Transverse colon (tissue), 4 donors: ENCODE measurements at places on chromosomes 4 and X. TPM values are rescaled to one million over a fixed set of nuclear protein-coding genes. Genes with fewer than 3 reads are reported as not detected.

Gene IL2RG
- 51.9 TPM for total RNA-seq

DNA sequence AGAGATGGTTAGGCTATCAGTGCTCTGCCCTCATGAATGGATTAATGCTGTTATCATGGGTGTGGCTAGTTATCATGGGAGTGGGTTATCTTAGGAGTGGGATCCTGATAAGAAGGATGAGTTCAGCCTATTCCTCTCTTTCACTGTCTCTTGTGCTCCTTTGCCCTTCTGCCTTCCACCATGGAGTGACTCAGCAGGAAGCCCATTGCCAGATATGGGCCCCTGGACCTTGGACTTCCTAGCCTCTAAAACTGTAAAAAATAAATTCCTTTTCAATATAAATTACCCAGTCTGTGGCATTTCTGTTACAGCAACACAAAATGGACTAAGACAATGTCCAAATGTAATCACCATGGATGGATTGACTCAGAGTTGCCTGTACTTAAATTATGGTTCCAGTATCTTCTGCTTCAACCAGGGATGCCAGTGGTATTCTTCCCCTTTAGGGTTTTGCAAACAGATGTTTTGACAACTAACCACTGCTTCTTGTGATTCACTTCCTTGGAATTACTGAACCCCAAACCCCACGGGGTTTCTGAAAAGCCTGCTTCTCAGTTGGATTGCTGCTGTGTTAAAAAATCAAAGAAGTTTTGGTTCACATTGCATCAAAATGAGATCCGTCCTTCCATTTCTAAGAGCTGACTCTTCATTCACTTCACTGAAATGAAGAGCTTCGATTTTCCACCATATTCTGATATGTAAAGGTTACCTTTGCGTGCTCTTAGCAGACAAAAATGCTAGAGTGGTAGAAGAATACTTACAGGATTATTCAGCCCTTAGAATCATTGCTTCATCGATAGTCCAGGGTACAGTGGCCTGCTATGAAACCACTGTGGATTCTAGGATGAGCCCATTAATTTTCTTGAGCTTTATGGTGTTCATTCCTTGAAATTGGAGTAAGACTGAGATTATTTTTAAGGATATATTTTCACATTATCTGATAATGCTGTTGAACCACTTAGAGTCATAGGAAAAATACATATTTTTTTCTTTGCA lies 107.7 kb downstream of the FRMPD4 start:
- DNase-seq, result no peak

GRCh38 chr4:114911111-114911510 lies 202.3 kb downstream of the NDST4 start:
- DNase-seq, result no peak

Gene UGT8
- total RNA-seq, result 63.6 TPM

DNA sequence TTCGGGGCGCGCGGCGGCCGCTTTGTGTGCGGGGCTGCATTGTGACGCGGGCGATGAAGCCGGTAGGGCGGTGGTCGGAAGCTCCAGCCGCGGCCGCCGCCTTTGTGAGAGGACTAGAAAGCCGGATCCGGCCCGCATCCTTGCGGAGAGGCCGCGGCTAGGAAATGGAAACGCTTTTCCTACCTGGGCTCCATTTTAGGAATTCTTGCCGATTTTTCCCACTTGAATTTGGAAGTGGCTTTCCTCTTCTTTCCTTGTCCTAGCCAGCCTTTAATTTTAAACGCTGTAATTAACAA lies 708 bp downstream of the TMSB4X start:
- no peak for DNase-seq

Gene GLUD2
- total RNA-seq, result not detected

- DNase-seq, result no peak
These were observed 433.6 kb downstream of the MAGEB5 start for GRCh38 chrX:26649534-26649933.

Gene IQSEC2
- total RNA-seq, result 44.5 TPM

GRCh38 chrX:65551086-65551485 lies 16.5 kb upstream of the LAS1L start:
- DNase-seq, result no peak

GRCh38 chr4:41658163-41658562 lies 90.4 kb downstream of the PHOX2B start:
- DNase-seq, result no peak

DNA sequence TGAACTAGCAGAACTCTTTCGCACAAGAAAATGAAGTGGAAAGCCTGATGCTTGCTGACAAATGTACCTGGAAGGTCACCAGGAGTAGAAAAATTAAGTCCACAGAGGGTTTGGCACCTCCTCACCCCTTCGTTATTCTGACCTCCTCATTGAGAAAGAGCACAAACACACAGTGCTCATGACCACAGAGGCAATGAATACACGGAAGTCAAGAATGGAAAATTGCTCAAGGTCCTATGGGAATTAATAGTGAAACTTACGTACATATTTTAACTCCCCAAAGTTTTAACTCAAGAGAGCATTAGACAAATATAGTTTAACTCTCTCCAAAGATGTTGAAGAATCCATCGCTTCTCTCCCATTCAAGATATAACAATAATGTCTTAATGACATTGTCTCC lies 83.6 kb upstream of the CAMK2D start:
- no peak for DNase-seq

Gene COL4A5
- 0.75 TPM for total RNA-seq

DNA sequence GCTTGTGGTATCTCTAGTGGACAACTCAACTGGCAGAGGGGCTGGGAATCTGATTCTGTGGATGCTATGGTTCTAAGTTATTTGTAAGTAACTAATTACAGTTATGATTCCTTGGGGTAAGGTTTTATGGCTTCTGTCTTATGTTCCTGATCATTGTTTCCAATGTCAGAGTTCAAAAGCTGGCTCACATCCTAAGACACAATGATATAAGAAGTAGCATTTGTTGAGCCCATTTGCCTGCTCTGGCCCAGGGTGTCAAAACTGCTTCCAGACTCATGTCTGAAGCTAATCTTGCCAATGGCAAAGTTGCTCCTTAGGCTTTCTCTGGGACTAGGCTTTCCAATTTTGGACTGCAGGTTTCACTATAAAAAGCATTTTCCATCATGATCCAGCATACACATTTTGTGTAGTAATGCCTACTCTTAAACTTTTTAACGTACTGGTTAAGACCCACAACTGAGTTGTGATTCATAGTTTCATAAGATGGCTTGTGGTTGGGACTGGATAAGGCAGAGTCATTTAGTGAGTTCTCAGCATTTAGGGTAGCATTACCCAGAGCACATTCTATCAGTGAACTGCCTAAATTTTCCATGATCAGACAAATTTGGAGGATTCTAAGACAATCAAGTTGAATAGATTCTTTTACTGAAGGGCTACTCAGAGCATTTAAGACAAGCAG lies 50.0 kb downstream of the CCNI start:
- DNase-seq, result no peak

Gene RBM46
- total RNA-seq, result not detected

DNA sequence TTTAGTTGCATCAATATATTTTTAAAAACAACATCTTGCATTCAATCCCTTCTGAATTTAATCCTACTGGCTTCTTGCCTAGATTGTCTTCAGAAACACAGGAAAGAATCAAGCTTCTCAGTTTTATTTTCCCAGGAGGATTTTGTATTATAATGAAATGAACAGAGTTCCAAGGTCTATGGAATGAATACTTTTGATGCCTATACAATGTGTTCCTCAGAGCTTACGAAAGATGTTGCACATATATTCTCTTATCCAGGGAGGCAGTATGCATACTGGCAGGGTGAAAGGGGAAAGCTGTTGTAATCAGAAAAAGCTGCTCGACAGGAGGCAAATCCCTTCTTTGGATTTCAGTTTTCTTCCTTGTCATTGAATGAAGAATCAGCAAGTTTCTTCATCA lies 8.8 kb downstream of the TMPRSS11D start:
- DNase-seq, result no peak

Gene AFAP1
- total RNA-seq, result 25.9 TPM

DNA sequence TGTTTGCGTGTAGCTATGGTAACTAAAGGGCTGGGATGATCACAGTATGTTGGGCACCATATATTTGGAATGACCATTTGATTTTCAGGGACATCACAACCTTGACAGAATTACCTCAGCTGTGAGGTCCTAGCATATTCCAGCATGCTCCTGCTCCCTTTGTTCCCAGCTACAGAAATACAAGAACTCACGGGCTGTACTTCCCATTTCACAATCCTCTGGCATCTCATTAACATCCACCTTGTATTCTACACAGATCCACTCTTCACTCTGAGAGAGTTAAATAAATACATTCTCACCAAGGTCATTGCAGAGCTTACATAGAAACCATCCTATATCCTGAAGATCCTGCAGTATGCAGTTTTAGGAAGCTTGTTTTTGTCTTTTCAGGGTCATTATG lies 169.7 kb downstream of the FRMPD4 start:
- DNase-seq, result no peak

Gene CTAG1B
- total RNA-seq, result not detected

Gene ATP1B4
- total RNA-seq, result not detected

DNA sequence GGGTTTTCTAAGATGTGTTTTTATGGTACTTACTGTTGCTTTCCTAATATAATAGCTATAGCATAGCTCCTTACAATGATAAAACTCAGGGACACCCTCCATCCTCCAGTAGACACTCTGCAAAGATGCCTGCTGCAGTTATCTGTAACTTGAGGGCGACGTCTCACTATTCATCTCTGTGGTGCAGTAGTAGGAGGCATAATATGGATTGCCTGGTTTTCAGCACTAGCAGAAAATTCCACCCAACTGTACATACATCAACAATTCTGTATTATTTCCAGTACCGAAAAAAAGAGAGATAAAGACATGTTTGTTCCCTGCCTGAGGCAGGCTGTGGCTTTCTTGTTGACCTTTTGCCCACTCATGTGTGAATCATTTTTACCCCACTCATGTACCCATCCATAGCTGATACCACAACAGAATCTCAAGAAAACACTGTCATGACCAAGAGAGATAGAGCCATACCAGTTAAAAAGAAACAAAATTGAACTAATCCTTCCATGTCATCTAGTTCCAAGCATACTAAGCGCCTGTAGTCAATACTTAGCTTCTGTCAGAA lies 220.1 kb downstream of the RAB28 start:
- no peak for DNase-seq

DNA sequence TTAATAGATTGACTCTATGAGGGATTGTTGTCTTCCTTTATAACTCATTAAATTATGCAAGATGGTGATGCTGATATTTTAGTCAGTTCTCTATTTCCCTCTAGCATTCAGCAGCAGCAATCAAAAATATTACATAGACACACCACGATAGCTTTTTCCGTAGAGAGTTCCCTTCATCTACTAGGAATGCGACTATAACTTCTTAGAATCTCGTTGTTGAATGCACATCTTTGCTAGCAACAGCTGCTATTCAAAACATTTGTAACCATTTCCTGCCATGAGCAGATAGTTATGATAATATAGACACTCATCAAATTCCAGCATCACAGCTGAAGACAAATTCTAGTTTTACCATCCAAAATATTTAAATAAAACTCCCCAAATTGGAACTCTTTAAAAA lies 147.4 kb upstream of the FGF13 start:
- DNase-seq, result no peak

DNA sequence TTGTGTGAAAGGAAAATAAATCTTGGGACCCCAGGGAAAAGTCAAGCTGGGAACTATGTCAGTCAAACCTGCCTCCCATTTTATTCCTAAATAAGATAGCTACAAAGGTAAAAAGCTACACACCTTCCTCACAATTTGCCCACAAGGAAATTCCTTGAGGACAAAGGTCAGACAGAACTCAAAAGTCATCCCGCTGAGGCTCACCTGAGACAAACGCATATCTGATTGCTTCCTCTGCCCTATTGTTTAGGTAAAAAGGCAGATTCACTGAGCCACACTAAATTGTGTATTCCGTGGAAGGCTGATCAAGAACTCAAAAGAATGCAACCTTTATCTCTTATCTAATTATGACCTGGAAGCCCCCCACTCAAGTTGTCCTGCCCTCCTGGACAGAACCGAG lies 58.7 kb upstream of the MAML3 start:
- DNase-seq, result peak; percentile 25

GRCh38 chr4:38673130-38673978 lies 9.4 kb downstream of the KLF3 start:
- peak; percentile 93 for DNase-seq

DNA sequence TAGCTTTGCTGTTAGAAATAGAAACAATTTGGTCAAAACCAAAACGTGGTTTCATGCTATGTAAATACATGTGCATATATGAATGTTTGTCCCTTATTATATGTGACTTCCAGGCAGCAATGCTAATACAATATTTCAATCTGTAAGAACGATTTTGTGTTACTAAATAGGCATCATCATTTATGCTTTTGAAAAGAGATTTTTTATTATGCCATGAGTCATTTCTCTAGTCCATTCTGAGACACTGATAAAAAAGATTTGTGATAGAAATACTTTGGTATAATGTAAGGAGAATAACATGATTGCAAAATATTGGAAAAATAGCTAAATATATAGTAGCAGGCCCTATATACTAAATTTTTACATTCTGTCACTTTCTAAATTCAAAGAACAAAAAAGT lies 28.9 kb downstream of the SYNPO2 start:
- DNase-seq, result no peak

DNA sequence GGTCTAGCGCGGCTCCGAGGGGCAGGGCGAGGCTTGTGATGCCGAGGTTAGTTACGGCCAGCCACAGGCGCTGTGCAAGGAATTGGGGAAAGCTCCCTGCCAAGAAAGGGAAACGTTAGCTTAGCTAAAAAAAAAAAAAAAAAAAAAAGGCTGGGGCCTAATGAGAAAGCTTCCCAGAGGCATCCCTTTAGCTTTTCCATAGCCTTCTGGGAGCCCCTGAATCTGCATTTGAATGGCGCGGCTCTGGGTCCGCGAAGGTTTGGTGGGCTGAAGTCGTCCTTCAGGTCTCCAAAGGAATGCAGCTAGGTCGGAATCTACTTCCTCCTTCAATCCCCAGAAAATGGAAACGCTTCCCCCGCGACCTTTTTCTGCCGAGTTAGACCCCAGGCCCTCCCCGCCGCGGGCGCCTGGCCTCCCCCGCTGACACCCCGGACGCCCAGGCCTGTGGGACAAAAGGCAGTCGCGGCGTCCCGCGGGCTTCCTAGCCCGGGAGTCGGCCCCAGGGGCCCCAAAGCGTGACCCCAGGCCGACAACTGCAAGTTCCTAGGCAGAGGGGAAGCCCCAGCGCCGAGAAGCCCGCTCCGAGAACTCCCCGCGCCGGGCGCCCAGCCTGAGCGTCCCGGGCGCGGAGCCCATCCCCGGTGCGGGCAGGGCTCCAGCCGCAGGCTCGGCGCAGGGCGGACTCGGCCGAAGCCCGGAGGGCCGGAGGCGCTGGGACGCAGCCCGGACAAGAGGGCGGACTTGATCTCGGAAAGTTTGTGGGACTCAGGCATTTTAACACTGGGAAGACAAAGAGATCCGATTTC lies 605 bp upstream of the FAT1 start:
- peak; percentile 58 for DNase-seq

DNA sequence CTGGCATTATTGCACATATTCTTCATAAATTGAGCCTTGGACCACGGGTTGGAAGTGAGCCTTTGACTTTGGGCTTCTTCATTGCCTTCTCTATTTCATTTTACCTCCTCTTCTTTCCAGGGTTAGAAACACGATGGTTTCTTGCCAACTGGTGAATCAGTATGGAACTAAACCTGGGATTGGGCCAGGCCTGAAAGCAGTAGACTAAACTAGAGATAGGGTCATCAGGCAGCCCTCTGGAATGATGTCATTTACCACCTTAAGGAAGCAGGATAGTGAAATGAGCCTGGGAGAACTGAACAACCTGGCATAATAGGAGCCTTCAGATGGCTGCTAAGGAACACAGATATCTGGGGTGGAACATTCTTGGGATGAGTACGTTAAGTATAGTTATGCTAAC lies 67.5 kb upstream of the ATP8A1 start:
- no peak for DNase-seq
